ENCODE measurements at places on chromosomes 7 and 10. TPM values are rescaled to one million over a fixed set of nuclear protein-coding genes. Genes with fewer than 3 reads are reported as not detected.

TMEM130 gene
- 0.65 TPM for total RNA-seq

- peak; percentile 25 for DNase-seq
These were observed 818.6 kb downstream of the GRID1 start for GRCh38 chr10:85548034-85548433.

- DNase-seq = no peak
These were observed 68.3 kb upstream of the LYZL2 start for GRCh38 chr10:30697806-30698205.

DNA sequence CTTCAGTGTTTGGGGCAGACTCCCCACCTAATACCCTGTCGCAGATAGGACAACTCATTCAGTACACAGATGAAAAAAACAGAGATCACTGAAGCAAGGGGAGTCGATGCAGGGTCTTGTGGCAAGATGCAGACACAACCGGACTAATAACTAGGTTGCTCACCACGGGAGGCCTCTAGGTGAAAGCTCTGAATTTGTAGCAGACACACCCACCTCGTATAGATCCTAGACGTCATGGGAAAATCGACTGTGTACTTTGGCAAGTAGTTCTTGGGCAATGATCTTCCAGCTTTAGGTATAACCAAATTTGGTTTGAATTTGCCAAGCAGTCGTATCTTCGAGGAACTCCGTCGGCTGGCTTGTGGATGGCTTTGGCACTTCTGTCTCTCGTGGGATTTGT is 88.1 kb downstream of the TCF7L2 start:
- DNase-seq = no peak

BZW2 gene
- 148 TPM for total RNA-seq

- DNase-seq = no peak
These were observed 52.3 kb upstream of the FAM3C start for GRCh38 chr7:121448429-121448828.

PTPRN2 gene
- 2.5 TPM for total RNA-seq

Measured in epithelial cell of proximal tubule (primary cell).